MG63 (cell line): ENCODE measurements at places on chromosomes 7 and 10. TPM values are rescaled to one million over a fixed set of nuclear protein-coding genes. Genes with fewer than 3 reads are reported as not detected.

Gene CCDC3
- 0.52 and 3.3 TPM in 2 replicates for total RNA-seq

Gene CH25H
- 0.63 TPM in 1 of 2 replicates, not detected in the other for total RNA-seq

- no peak for DNase-seq
Observed at GRCh38 chr10:110200503-110200902, 6.9 kb upstream of the MXI1 start.

Gene GARIN1A
- 0.02 and 0.46 TPM in 2 replicates for total RNA-seq

GRCh38 chr10:75606203-75606779, 174.9 kb downstream of the LRMDA start:
- no peak for DNase-seq
